ENCODE measurements at places on chromosomes 5 and 9.

DNA sequence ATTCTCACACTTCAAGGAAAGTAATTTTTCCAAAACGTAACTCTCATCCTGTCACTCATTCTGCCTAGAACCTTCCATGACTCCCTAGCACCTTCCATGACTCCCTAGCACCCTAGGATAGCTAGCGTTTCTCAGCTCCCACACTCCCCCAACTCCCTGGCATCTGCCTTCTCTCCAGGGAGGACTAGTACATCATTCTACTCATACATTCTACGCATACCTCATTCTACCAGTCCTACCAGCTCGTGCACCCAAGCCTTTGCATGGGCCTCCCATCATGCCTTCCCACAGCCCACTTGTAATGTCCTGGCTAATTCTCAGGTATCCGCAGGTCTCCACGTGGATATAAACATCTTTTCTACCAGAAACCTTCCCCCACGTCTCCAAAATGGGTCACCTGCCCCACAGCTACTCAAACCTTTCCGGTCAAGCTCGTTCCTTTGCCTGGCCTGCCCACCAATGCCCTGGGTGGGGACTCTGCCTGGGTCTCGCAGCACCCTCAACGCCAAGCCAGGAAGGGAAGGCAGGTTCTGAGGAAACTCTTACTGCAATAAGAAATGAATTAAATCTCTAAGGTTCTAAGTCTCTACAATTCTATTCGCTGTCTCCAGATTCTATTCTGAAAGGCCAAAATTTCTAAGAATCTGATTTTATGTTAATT, 930 bp downstream of the ANKS6 start:
- no peak for DNase-seq

- no peak for DNase-seq
These were observed 263.6 kb upstream of the RASA1 start for GRCh38 chr5:87004101-87004500.

DNA sequence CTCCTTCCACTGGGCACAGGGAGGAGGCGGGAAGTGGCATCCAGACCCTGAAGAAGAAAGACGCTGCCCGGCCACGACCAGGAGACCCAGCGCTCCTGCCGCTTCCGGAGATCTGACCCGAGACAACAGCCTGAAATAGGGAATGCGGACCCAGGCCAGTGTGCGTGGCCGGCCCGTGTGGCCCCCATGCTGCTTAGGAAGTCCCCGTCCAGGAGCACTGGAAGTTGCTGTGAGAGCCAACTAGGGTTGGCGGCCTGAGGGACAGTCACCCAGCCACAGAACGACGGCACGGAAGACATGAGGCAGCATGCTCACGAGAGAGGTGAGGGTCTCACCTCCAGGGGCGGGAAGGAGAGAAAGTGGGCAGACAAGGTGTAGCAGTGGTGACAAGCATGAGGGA, 17.0 kb downstream of the SH3GLB2 start:
- no peak for DNase-seq

- DNase-seq, result no peak
These were observed 2.8 kb downstream of the SARDH start for GRCh38 chr9:133735415-133735775.

GRCh38 chr9:109519366-109519765, 21.3 kb upstream of the PTPN3 start:
- DNase-seq, result no peak

DNA sequence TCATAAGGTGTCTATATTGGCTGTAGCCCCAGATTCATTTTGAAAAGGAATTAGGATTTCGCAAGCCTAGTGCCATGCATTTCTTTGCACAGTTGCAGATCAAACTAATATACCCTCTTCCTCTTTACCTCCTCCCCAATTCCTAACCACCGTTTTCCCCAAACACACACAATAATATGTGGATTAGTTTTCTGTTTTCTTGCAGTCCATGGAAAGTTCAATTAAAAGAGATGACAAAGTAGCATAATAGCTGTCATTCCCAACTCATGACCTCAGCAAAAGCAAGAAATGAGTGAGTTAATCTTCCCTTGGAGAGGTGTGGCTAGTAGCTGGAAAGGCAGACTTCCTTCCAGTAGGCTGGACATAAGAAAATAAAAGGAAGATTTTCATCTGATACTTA, 349.1 kb downstream of the TMEM232 start:
- DNase-seq, result no peak

DNA sequence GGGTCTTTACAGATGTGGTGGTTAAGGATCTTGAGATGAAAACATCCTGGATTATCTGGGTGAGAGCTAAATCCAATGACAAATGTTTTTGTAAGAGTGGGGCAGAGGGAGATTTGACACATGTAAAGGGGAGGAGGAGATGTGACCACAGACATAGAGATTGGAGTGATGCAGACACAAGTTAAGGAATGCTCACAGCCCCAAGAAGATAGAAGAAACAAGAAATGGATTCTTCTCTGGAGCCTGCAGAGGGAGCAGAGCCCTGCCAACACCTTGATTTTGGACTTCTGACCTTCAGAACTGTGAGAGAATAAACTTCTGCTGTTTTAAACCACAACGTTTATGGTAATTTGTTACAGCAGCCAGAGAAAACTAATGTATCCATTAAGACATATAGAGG, 21.7 kb downstream of the ITGA2 start:
- DNase-seq, result no peak

DNA sequence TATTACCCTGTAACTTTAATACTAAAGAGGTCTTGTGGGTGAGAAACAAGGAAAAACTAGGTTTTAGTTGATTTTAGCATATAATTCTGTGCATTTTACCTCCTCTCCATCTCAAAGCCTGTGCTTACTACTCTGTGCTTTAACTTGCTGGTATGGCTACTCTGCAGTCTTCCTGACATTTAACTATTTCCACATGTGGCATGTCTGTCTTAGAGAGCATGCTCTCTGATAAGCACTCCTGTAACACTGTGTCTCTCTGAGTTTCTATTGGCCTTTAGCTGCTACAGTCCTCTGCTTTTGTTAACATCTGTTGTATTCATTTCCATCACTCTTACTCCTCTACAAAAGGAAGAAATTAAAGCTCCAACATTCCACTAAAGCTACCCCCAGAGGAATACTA, 418.3 kb downstream of the RAB3C start:
- no peak for DNase-seq

- no peak for DNase-seq
These were observed 179.7 kb upstream of the ANKRD55 start for GRCh38 chr5:56412601-56413379.

DNA sequence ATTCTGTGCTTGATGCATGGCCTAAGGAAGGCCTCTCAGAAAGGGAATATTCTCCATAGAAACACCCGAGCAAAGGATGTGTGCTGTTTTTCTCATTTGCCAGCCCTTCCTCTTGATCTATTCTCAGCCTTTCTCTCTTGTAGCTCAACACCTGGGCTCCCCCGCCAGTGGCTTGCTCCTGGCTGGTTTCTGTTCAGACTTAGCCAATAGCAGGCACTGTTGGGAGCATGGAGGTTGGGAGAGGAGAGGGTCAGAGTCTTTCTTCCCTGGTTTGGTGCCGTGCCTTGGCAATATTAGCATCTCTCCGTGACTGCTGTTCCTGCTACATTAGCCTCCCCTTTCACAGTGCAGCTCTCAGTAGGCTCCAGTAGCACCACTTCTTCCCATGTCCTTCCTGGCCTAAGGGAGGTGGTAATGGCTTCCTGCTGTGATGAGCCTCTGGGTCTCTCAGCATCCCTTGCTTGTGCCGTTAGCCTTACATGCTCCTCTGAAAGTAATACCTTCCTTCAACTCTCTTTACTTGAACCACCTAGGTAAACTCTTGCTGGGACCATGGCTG, 269.7 kb upstream of the GAS1 start:
- DNase-seq, result no peak
